ENCODE measurements at places on chromosomes 2 and 18. TPM values are rescaled to one million over a fixed set of nuclear protein-coding genes. Genes with fewer than 3 reads are reported as not detected.

Gene REG1B
- not detected for total RNA-seq

Gene DPYSL5
- total RNA-seq = not detected

- H3K27me3 ChIP-seq = no peaks in the 10 kb centered on the region
- peaks cover 38% of the 10 kb centered on the region for H3K4me1 ChIP-seq
- DNase-seq = no peak
- H3K27ac ChIP-seq = no peak overlapping the region
Measured at GRCh38 chr2:98501223-98501622, 56.6 kb downstream of the INPP4A start.

DNA sequence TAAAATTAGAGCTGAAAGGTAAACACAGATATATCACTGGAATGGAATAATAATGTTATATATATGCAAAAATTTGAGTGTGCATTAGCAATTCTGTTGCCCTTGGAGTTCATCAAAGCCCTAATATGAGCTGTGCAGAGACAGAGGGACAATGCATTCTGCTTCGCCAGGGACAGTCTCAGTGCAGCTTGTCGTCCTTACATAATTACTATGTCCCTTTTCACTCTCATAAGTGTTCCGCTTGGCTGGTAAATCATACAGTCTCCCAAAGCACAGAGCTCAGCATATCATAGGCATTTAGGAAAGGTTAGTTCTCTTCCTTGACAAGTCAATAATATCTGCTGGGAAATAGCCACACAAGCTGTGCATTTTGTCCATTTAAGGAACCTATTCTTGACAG, 30.7 kb downstream of the MAPK4 start:
- no peaks in the 10 kb centered on the region for H3K4me1 ChIP-seq
- no peak overlapping the region for H3K4me3 ChIP-seq
- no peak for DNase-seq

- H3K36me3 ChIP-seq = no peaks in the 10 kb centered on the region
- no peaks in the 10 kb centered on the region for H3K27me3 ChIP-seq
- no peak overlapping the region for H3K27ac ChIP-seq
- H3K4me3 ChIP-seq = no peak overlapping the region
- no peaks in the 10 kb centered on the region for H3K4me1 ChIP-seq
Measured at GRCh38 chr18:37391698-37392548, 173.7 kb downstream of the CELF4 start.
